Nephron progenitor cell (in vitro differentiated cells): ENCODE measurements at places on chromosomes 2 and 18.

GRCh38 chr2:159995038-159995437 lies 67.4 kb downstream of the PLA2R1 start:
- DNase-seq: no peak

DNA sequence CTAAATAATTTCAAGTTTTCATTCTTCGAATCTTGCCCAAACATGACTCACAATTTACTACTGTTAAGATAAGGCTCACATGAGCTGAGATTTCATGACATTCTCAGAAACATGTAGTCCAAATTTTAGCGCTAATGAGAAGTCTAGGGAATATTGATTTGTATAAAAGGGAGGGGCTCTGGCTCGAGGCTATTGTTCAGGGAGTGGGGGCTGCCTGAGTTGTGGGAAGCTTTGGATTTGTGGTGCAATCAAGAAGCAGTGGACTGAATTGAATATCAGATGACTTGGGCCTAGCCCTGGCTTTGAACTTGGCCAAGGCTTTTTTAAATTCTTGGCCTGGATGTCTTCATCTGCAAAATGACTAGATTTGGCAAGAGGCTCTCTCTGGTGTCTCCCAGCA lies 674.9 kb upstream of the FANCL start:
- no peak for DNase-seq

DNA sequence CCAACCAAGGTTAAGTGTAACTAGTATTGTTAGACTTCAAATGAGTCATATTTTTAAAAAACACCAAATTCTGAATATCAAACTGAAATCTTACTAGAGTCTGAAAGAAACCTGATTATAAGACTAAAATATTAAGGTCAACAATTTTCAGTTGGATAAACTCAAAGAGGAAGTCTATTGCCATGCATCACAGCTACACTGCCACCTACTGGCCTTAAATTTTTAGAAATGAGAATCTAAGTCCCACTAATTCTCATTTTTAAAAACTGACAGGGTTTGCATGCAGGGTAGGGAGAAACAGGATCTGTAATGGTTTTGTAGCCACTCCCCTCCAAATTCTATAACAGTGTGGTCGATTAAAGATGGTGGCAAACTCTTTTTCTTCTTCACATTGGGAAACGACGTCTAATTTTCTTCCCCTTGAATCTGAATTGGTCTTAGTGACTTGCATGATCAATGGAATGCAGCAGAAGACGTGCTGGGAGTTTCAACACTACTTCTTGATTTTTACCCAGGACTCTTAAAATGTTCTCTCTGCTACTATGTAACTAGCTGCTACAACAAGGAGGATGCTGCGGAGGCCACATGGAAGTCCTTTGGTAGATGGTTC lies 176.1 kb upstream of the SESTD1 start:
- DNase-seq: no peak

DNA sequence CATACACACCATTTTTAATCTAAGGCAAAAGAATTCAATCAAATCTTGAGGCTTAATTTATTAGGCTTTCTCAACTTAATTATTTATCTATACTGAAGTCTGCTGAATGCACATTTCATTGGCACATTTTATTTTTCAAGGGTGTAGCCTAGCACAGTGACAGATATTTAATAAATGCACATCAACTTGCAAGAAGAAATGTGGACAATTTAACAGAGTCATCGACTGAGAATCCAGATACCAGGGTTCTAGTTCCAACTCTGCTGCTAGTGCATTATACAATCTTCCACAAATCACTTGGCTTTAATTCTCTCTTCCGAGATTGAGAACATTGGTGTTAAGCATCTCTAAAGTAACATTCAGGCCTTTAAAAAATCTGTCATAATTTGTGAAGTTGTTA lies 88.5 kb upstream of the RBBP8 start:
- no peak for DNase-seq

DNA sequence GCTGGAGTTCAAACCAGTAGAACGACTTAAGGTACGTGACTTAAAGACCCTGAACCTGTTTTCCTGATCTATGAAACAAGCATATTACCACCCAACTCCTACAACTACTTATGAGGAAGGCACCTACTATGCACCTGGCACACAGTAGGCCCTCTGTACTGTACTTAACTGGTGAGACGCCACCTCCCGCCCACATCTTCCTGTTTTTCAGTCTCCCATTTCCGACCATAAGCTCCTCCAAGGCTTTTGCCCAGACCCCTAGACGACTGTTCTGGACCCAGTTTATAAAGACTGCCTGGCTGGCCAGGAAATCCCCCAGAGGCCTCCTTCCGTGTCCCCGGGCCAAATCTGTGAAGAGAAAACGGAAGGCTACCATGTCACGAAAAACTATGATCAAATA lies 1.5 kb downstream of the GALNT14 start:
- no peak for DNase-seq

- DNase-seq: no peak
These were observed 16.1 kb upstream of the ARL5A start for GRCh38 chr2:151844211-151844896.

GRCh38 chr2:162885281-162886070 lies 46.9 kb upstream of the KCNH7 start:
- DNase-seq: no peak

DNA sequence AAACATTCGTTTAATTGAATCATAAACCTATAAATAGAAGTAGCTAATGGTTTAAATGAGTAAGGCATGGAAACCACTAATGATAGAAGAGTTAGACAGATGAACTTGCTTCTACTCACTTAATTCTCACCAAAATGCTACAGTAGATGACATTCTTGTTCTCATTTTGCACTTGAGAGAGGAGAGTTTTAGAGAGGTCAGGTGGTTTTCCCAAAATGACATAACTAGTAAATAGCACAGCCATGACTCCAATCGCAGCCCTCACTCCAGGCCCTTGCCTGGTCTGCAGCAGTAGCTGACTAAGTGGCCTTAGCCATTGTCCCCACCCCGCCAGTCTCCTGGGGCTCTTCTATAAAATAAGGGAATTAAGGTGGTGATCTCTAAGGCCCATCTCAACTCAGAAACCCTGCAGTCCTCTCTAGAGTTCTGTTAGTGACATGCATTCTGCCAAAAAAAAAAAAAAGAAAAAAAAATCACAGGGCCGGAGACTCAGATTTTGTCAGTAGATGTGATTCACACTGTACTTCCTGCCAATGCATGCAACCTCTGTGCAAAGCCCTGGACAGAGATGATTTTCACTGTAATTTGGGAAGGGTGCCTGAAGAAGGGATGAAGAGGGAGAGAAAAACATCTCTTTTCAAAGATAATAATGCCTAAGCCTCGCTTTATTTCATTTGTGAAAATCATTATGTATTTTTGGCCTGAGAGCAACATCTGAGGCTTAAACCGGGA lies 221.8 kb downstream of the ANAPC1 start:
- no peak for DNase-seq

DNA sequence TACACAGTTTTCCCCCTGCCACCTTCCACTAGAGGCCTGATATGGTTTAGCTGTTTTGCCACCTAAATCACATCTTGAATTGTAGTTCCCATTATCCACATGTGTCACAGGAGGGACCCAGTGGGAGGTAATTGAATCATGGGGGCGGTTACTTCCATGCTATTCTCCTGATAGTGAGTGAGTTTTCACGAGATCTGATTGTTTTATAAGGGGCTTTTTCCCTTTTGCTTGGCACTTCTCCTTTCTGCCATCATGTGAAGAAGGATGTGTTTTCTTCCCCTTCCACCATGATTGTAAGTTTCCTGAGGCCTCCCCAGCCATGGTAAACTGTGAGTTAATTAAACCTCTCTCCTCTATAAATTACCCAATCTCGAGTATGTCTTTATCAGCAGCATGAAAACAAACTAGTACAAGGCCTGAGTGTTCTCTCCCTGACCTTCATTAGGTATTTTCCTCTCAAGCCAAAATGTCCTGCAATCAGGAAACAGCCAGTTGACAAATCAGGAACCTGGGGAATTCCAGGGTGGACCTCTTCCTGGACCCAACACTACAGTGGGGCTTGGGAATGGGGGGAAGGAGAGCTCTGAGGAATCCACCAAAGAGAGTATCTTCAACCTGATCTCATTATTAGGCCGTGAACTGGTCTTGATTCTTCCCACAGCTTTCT lies 129.9 kb downstream of the TXNL1 start:
- DNase-seq: no peak

DNA sequence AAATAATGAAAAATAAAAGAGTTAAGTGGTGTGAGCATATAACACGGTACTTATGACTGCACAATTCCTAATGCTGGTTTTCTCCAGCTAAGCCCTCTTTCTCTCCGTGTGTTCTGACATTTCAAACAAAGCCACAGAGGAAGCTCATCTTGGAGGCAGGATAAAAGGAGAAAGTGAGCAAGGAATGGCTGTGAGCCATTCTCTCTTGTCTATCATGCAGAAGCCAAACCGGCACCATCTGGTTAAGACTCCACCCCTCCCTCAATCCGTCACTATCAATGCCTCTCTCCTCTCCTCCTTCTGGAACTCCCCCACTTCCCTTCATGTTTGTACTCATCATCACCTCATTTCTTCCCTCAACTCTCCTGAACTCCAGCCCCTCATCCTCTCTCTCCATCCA lies 210.4 kb downstream of the TMEM163 start:
- no peak for DNase-seq

DNA sequence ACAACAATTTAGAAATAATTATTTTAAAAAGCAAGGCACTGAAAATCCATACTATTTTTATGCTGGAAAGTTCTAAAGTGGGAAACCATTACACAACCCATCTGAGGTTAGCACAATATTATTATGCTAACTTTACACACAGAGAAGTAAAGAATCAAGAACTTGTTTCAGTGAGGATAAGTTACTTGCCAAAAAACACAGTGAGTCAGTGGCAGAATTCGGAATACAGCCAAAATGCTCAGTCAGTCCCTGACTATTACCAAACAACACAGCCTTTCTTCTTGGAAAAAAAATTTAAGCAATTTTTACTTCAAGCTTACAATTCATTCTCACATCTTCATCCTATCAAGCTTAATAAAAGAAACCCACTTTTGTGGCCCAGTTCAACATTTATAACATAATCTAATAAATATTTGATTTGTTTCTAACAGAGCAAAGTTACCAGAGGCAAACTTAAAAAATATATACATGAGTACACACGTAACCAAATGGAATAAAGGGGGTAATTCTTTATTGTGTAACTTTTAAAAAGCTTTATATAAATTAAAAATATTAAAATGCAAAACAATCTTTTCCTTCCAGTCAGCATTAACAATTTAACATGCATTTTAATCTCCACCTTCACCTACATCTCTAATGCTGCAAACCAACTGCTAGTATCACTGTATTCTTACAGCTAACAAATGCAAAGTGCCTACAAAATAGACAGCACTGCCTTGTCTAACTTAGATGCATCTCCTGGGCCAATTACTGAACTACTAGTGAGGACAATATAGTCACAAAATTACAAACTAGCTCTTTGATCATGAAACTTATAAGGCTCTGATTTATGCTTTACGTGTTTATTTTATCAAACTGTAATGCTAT lies 55.2 kb downstream of the CCDC88A start:
- no peak for DNase-seq

- DNase-seq: no peak
These were observed 30.9 kb upstream of the IER3IP1 start for GRCh38 chr18:47206945-47207637.

DNA sequence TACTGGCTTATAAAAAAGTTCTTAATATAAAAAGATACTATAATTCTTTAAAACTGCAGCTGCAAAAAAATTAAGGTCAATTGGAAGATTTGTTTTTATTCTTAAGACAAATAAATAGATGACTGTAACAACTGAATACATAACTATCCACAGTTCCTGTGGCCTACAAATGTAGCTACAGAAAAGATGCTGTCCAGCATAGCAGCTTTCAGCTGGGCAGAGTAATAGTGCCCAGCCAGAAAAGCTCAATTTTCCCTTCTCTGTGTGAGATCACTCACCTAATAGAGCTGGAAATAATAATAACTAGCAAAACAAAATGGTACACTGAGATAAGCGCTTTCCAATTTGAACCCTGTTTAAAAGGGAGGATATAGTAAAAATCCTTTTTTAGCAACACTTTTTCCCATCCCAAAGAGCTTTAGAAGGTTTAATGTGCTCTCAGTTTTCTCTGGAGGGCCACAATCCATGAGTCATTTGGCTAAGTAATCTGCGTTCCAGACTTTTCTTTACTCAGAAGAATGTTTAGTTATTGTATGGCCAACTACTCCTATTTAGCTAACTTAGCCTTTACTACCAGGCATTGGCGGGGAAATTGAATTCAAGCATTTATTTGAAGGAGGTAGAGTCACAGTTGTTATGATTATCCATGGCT lies 158.1 kb upstream of the SLC39A10 start:
- no peak for DNase-seq

GRCh38 chr18:57621246-57621604 lies 411 bp downstream of the NARS1 start:
- no peak for DNase-seq

- no peak for DNase-seq
These were observed 30.9 kb downstream of the RNF144A start for GRCh38 chr2:6947929-6948676.

- no peak for DNase-seq
These were observed 158.6 kb downstream of the CDH2 start for GRCh38 chr18:28018351-28018750.

DNA sequence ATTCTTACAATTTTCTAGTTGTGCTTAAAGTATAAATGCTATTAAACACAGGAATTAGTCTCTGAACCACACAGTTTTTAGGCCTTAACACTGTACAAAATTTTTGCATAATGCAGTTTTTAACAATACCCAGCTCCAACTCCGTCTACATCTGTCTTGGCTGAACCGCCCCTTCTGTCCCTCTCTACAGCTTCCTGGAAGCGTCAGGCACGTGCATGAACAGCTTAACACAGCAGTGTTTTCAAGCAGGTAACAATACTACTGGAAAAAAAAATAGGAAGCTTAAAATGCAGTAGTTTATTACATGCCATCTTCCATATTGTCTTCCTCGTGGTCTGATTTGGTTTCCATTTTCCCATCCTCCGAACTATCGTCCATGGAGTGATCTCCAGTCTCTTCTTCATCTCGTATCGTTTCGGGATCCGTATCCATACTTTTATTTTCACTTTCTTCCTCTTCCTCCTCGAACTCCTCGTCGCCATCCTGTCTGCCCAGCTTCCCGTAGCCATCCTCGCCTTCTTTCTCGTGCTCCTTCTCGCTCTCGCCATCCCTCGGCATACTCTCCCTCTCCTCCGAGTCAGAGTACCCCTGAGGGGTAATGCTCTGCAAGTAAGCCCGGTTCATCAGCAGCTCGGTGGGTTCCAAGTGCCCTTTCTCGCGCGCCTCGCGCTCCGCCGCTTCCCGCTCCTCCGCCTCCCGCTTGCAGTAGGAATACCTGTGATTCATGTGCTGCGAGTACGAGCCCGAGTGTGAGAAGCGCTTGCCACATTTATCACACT lies 130.6 kb downstream of the ZEB2 start:
- peak; percentile 16 for DNase-seq

DNA sequence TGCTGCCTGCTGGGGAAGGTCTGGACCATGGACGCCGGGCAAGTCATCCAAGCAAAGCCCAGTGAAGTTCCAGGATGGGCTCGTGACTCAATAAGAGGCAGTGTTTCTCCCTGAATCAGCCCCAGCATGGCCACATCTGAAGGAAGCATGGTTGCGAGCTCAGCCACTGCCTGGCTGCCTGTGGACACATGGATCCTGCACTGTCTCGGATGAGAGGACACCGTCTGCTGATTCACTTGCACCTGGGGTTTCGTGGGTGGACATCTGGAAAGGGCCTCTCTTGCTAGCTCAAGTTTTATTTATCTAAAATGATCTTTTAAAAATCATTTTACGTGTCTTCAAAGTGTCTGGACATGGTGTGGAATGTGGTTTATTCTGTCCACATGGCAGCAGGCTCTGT lies 224.8 kb upstream of the FN1 start:
- DNase-seq: no peak

GRCh38 chr18:46920653-46921052 lies 3.3 kb downstream of the KATNAL2 start:
- no peak for DNase-seq
